CD4-positive, alpha-beta T cell treated with Interleukin-1 beta for 1 hour (primary cell): ENCODE measurements at places on chromosomes 1 and 21.

GRCh38 chr1:246492611-246493245 is 14.4 kb downstream of the SMYD3 start:
- DNase-seq: peak; percentile 26

GRCh38 chr1:98637316-98637715 is 24.2 kb upstream of the SNX7 start:
- no peak for DNase-seq

GRCh38 chr1:244234009-244234643 is 183.0 kb downstream of the ZBTB18 start:
- no peak for DNase-seq

GRCh38 chr21:42989816-42990650 is 15.7 kb downstream of the PKNOX1 start:
- peak; percentile 10 for DNase-seq

- no peak for DNase-seq
Measured at GRCh38 chr1:183237046-183237445, 51.0 kb downstream of the LAMC2 start.
